ENCODE measurements at places on chromosomes 12 and 14. TPM values are rescaled to one million over a fixed set of nuclear protein-coding genes. Genes with fewer than 3 reads are reported as not detected.

The CCDC38 gene
- not detected for total RNA-seq

The RAPGEF3 gene
- 2.6 TPM for total RNA-seq

The ABCC9 gene
- total RNA-seq: 10.0 TPM

The OASL gene
- total RNA-seq: 0.52 TPM

The SERPINA10 gene
- 23.0 TPM for total RNA-seq

The KCNJ8 gene
- 37.3 TPM for total RNA-seq

The SLC39A2 gene
- total RNA-seq: 4.2 TPM

DNA sequence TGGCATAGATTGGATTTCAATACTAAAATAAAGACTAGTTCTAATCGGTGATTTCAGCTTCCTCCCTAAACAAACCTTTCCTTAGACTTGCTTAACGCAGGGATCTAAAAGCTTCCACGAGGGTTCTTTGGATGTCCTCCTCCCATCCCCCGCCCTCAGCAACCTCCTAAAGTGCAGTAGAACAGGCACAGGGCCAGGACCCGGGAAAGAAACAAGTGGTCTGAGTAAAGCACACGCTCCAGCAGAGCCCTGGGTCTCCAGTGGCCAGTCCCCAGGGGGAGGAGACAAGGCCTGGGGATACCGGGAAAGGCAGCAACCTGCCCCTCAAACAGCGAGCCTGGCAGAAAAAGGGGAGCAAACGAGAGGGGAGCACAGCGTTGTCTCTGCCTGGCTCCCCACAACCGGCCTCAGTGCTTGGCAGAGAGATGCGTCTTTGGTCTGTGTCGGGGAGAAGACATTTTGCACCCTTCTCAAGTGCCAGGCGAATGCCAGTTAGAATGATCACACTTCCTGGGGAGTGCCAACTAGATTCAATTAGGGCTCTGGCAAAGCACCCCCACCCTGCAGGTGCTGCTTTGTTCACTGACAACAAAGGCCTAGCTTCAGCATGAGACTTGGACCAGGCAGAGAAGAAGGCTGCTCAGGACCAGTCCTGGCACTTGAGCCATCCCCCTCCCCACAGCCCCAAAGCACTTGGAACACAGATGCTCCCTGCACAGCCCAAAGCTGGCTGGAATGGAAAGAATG lies 17.1 kb upstream of the SLC6A12 start:
- H3K36me3 ChIP-seq: no peaks in the 10 kb centered on the region
- no peaks in the 10 kb centered on the region for H3K27me3 ChIP-seq
- DNase-seq: no peak

DNA sequence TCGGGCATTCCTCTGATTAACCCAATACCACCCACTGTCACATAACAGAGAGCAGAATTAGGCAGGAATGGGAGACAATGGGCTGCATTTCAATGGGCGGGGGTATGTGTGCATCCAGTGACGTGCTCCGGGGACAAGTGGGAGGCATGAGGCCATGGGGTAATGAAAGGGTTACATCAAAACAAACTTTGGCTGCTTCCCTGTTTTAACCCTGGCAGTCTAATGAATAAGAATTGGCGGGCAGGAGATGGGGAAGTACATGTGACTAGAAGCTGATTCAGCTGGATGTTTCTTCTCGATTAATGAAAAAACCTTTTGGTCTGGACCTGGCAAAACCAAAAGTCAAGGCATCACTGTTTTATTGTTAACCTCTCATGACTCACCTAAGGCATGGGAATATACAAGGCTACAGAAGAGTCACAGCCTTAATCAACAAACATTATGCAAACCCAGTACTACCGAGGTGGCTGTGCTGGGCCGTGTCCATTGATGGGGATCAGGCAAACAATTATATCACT lies 44.2 kb downstream of the SOCS2 start:
- no peaks in the 10 kb centered on the region for H3K4me1 ChIP-seq
- H3K27me3 ChIP-seq: no peaks in the 10 kb centered on the region
- H3K36me3 ChIP-seq: no peaks in the 10 kb centered on the region
- H3K27ac ChIP-seq: no peak overlapping the region

DNA sequence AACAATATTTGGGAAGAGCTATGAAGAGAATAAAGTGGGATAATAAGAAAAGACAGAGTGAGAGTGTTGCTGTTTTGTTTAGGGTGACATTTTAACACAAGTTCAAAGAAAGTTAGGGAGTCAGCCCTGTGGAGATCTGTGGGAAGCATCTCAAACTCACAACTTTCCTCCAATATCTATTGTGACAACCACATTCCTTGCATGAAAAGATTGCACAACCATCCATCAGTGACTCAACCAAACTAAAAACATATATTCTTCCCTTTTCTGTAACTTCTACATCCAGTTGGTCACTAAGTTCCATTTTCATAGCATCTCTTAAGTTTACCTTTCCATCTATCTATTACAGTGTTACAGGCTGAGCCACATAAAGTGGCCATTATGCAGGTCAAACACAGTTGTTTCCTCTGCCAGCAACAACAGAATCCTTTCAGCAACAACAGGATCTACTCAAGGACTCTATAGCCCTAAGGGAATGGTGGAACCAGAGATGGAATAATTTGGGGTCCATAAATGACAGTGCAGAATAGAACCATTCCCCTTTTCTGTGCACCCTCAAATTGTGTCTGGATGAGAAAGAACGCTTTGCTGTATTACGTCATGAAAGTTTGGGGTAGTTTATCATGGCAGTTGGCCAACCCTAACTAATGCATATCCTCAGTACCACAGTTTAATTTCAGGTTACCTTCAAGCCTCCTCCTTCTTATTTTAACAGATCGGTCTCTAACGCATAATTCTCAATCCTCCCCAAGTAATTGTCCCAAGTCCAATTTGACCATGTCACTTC lies 118.8 kb downstream of the ST8SIA1 start:
- H3K27ac ChIP-seq: no peak overlapping the region
- DNase-seq: no peak
- H3K27me3 ChIP-seq: no peaks in the 10 kb centered on the region
- no peak overlapping the region for H3K4me3 ChIP-seq
- no peaks in the 10 kb centered on the region for H3K4me1 ChIP-seq
- H3K36me3 ChIP-seq: no peaks in the 10 kb centered on the region

- no peak overlapping the region for H3K4me3 ChIP-seq
- no peaks in the 10 kb centered on the region for H3K36me3 ChIP-seq
- no peak for DNase-seq
- peaks cover 18% of the 10 kb centered on the region for H3K4me1 ChIP-seq
- H3K27me3 ChIP-seq: no peaks in the 10 kb centered on the region
- no peak overlapping the region for H3K27ac ChIP-seq
Measured at GRCh38 chr14:51020024-51020710, 74.7 kb downstream of the TRIM9 start.

GRCh38 chr12:117100851-117101673 lies 1.8 kb upstream of the TESC start:
- no peak for DNase-seq
- H3K4me3 ChIP-seq: no peak overlapping the region
- H3K36me3 ChIP-seq: no peaks in the 10 kb centered on the region

DNA sequence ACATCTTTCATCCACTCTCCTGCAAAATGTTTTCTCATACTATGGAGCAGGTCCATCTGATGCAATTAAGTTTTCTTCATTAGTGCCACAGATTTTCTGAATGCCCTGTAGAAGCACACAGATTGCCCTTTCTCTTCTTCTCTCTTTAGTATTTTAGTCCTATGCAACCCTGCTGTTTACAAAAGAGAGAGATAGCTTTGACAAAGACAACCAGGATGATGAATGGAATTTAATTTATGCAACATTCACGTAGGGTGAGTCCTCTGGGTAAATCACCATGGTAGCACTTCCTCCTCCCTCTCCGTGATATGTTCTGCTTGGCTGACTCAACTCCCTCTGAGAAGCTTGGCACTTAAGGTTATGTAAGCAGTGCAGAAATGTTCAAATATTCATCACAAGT lies 400.9 kb upstream of the PDE3A start:
- no peaks in the 10 kb centered on the region for H3K36me3 ChIP-seq
- DNase-seq: peak; percentile 75

DNA sequence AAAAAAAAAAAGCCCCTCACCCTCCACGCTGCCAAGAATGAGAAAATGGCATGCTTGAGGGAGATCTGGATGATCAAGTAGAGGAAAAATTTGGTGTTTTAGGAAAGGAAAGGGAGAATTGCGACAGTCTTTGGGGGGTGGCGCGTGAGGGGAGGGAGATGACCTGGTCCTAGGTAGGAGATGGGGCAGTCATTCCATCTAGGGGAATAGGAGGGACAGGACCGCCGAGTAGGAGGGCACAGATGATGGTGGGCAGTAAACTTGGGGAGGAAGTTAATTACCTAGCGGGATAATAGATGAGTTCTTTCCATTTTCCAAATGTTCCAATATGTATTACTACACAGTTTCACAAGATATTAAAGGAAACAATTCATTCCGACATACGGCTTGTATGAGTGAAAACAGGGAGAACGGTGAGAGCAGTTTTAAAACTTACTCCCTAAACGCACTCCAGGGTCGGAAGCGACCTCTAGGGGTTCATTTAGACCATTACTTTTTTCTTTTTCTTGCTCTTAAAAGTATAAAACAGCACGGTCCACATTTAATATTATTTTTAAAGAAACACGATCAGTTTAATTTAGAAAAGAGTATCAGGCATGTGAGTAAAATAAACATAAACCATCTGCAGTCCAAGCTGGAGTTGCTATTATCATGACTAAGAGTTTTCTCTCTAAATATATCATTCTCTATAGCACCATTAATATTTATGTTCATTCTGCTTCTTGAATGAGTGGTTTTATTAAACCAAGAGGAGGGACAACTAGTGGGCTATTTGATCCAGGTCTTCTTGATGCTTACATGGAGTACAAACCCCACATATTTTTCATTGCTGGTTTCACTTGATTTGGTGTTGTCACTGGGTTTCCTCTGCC lies 3.0 kb upstream of the FNTB start:
- DNase-seq: peak; percentile 79
- H3K36me3 ChIP-seq: no peaks in the 10 kb centered on the region
- no peak overlapping the region for H3K27ac ChIP-seq
- H3K4me3 ChIP-seq: no peak overlapping the region

DNA sequence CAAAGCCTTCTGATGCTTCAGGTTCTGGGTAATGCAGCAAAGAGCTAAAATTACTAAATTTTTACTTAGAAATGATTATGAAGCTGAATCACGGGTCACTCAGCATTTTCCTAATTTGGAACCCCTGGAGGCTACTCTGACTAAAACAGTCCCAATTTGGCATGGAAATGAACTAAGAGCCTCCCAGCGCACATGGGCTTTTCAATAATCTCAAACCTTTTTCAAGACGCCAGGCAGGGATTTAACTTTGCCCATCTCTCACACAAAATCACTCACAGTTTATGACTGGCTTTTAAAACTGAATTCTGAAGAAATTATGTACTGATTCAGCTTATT lies 68.3 kb downstream of the LLPH start:
- no peak for DNase-seq
- H3K27ac ChIP-seq: no peak overlapping the region
- H3K4me3 ChIP-seq: no peak overlapping the region
- no peaks in the 10 kb centered on the region for H3K36me3 ChIP-seq

- no peak overlapping the region for H3K4me3 ChIP-seq
- peaks cover 8% of the 10 kb centered on the region for H3K4me1 ChIP-seq
- H3K36me3 ChIP-seq: no peaks in the 10 kb centered on the region
- peaks cover 7% of the 10 kb centered on the region for H3K27me3 ChIP-seq
- peak; percentile 80 for DNase-seq
Measured at GRCh38 chr12:130775953-130776856, 60.1 kb upstream of the RIMBP2 start.

DNA sequence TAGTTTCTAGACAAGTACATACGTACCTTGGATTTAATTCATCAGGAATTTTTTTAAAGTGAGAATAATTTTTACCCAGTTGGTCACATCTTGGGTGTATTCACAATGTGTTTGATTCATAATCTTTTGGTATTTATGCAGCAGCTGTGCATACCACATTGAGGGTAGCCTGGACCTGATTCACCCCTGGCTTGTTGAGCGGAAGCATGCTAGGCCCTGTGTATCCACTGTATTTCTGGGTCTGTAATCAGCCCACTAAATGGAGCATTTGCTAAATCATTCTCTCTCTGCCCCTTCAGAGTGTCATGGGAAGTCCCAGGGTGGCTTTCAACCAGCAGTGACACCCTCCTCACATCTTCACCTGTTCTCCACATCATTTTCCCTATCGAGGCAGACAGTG lies 203.8 kb upstream of the RGS6 start:
- no peak overlapping the region for H3K27ac ChIP-seq
- no peaks in the 10 kb centered on the region for H3K27me3 ChIP-seq
- no peak overlapping the region for H3K4me3 ChIP-seq

DNA sequence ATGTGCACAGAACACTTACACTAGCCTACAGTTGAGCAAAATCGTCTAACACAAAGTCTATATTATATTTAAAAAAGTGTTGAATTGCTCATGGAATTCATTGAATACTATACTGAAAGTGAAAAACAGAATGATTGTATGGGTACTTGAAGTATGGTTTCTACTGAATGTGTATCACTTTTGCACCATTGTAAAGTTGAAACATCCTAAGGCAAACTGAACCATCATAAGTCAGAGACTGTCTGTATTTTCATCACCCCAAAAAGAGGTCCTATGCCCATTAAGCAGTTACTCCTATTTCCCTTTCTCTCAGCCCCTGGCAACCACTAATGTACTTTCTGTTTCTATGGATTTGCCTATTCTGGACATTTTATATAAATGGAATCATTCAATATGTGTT lies 4.4 kb upstream of the AMIGO2 start:
- no peak overlapping the region for H3K4me3 ChIP-seq
- no peaks in the 10 kb centered on the region for H3K27me3 ChIP-seq
- DNase-seq: no peak
- no peaks in the 10 kb centered on the region for H3K36me3 ChIP-seq
- no peak overlapping the region for H3K27ac ChIP-seq
- H3K4me1 ChIP-seq: peaks cover 42% of the 10 kb centered on the region

- H3K27ac ChIP-seq: no peak overlapping the region
- no peak for DNase-seq
- H3K4me3 ChIP-seq: no peak overlapping the region
- H3K36me3 ChIP-seq: no peaks in the 10 kb centered on the region
- no peaks in the 10 kb centered on the region for H3K27me3 ChIP-seq
- H3K4me1 ChIP-seq: no peaks in the 10 kb centered on the region
Measured at GRCh38 chr14:23708343-23708742, 72.2 kb downstream of the DHRS2 start.

DNA sequence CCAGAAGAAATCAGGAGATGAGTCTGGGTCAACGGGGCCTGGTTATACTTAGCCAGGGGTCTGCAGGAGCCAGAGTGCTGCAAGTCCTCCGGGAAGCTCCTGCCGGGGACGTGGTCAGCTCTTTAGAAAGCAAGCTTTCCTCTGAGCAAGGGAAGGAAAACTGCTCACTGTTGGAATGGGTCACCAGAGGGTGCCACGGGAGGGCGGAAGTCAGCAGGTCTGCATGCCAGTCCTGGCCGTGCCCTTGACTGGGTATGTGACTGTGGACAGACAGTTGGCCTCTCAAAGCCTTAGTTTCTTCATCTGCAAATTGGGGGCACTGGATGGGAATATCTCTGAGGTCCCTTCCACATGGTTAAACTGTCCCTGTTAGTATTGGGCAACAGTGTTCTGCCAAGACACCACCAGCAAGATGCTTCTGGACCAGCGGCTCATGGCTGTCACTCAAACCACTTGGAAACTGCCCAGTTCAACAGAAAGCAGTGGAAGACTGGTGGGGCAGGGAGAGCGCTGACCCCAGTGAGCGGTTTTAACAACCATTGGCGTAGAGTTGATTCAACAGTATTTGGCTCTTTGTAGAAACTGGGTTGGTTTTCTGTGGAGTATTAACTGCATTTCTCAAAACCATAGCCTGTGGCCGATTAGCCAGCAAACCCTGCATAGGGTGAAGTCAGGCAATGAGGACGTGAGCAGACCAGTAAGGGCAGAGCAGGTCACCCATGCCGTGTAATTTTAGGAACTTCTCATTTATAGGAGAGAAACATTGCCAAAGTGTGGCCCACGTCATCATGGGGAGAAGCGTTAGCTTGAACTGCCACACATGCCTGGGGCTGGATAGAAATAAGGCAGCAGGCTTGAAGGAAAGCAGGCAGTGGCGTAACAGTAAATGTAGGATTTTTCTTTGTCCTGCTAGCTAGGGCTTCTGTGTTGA lies 163.9 kb upstream of the PRMT8 start:
- no peaks in the 10 kb centered on the region for H3K4me1 ChIP-seq
- H3K27ac ChIP-seq: no peak overlapping the region
- H3K36me3 ChIP-seq: no peaks in the 10 kb centered on the region
